ENCODE measurements at places on chromosomes 3 and 15.

- peak; percentile 18 for DNase-seq
Measured at GRCh38 chr3:143263852-143264513, 144.4 kb downstream of the CHST2 start.

GRCh38 chr3:52874160-52874701 is 23.1 kb downstream of the STIMATE start:
- DNase-seq: no peak

DNA sequence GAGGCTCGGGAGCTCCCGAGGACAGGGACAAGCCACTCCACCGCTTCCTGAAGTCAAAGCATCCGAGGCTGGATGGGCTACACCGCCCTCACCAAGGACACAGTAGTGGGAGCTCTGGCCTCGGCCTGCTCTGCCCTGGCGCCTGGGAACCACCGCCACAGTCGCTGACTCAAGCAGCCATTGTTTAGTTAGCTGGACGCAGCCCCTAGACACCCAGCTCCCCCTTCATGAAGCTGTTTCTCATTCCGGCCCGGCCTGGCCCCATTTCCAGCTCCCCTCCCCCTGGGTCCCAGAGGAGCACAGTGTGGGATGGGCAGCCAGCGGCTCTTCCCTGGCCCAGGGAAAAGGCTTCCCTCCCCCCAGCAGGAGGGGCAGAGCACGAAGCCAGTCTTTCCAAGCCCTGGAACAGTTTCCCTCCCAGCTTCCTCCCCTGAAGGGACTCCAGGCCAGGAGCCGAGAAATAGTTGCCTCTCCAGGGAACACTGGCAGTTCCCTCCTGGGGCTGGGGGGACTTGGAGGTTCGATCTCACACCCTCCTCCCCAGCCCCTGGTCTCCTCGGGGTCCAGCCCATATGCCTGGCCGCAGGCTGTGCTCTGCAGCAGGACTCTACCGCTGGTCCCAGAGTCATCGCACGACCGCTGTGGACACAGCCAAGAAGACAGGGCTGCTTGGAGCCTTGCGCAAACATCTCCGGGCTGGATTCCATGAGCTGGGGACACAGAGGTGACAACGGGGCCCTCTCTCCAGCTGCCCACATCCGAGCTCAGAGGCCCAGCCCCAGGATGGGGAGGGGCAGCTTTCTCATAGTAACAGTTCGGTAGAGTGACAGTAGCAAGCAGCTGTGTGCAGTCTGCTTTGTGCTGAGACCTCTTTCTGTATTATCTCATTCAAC is 10.0 kb downstream of the PLXND1 start:
- DNase-seq: no peak

GRCh38 chr3:195042743-195043606 is 228.0 kb downstream of the XXYLT1 start:
- no peak for DNase-seq

DNA sequence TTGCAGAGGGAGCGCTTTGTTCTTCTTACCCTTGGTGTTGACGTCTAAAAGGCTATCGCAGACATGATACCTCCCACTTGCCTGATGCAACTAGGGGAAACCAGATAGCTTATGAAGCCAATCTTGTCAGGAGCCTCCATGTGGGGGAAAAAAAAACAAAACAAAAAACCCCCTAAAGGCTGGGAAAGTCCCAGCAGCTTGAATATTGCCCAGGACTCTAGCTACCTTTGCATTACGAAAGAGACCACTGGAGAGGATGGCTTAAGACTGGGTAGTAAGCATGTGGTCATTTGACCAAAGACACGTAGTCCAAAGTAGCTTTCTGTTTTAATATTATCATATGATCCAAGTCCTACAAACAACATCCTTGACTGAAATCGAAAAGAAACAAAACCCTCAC is 120.7 kb upstream of the WNT5A start:
- DNase-seq: no peak

- no peak for DNase-seq
Measured at GRCh38 chr15:74802862-74803447, 9.7 kb upstream of the LMAN1L start.

- no peak for DNase-seq
Measured at GRCh38 chr3:142664311-142664710, 59.5 kb upstream of the TRPC1 start.

DNA sequence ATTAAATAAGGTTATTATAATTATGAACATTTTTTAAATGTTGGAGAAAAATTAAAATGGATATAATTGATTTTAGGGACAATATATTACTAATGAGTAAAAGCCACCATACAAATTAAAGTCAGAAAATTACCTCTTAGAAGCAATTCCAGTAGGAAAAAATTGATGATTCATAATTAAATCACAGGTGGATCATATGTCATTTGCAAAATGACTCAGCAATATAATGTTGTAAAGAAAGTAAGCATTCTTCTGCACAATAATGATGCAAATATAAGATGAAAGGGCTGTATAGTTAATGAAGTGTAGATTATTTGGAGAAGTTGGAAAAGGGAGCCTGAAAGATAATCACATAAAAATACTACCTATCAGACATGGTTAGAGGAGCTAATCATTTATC is 25.8 kb downstream of the ZPLD1 start:
- DNase-seq: no peak

DNA sequence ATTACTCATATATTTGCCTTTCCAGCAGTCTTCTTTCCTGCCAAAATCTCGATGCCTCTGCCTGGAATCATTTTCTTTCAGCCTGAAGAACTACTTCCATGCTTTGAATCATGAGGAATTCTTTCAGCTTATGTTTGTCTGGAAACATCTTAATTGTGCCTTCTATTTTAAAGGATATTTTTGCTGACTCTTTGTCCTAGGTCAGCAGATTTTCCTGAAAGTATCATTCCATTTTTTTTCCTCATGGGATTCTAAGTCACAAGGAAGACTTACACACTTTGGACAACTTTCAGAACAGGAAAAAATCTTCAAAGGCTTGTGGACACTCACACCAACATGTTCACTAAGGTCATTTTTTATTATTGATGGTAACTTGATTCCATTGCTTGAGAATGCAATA is 10.1 kb downstream of the PRR23E start:
- DNase-seq: no peak

DNA sequence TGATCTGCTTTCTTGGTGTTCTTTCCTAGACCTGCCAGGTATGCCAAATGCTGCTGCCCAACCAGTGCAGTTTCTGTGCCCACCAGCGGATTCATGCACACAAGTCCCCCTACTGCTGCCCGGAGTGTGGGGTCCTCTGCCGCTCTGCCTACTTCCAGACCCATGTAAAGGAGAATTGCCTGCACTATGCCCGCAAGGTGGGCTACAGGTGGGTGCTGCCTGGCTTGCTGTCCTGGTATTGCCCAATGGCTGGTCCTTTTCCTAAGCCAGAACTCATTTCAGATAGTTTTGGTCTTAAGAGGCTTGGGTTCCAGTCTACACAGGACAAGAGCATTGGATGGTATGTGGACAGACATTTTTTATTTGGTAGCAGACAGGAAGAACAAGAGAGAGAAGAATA is 26.5 kb upstream of the ALPK3 start:
- no peak for DNase-seq

DNA sequence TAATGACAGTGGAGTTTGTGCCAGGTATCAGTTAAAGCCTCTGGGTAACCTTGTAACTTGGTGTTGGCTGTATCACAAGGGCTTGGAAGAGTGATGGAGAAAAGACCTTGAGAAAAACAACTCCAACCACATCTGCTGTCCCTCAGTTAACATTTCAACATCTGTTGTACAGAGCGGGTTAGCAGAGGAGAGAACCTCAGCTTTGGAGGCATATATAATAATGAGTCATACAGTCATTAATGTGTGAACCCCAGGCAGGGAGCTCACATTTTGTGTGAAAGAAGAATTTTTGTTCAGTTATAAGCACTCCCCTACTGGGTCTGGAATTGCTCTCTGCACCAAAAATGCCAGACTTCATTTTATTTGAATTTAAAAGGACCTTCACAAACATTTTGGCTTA is 439.5 kb downstream of the PDCD6IP start:
- no peak for DNase-seq

DNA sequence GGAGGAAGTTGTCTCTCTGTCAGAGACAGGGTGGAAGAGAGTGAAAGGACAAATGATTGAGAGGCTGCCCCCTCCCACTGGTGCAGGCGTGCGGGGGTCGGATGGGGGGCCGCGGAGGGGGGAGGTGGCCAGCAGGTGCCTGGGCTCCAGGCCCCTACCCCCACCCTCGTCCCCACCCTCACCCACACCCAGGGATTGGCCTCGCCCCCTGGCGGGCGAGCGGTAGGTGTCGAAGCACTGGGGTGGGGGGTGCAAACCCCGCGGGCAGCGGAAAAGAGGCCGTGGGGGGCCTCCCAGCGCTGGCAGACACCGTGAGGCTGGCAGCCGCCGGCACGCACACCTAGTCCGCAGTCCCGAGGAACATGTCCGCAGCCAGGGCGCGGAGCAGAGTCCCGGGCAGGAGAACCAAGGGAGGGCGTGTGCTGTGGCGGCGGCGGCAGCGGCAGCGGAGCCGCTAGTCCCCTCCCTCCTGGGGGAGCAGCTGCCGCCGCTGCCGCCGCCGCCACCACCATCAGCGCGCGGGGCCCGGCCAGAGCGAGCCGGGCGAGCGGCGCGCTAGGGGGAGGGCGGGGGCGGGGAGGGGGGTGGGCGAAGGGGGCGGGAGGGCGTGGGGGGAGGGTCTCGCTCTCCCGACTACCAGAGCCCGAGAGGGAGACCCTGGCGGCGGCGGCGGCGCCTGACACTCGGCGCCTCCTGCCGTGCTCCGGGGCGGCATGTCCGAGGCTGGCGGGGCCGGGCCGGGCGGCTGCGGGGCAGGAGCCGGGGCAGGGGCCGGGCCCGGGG is at the start of gene KAT2B:
TSS of gene KAT2B (plus strand) at position 682 of the 783 bp plus-strand sequence. CDS start at position 714, 32 bp downstream.
- peak; percentile 66 for DNase-seq

DNA sequence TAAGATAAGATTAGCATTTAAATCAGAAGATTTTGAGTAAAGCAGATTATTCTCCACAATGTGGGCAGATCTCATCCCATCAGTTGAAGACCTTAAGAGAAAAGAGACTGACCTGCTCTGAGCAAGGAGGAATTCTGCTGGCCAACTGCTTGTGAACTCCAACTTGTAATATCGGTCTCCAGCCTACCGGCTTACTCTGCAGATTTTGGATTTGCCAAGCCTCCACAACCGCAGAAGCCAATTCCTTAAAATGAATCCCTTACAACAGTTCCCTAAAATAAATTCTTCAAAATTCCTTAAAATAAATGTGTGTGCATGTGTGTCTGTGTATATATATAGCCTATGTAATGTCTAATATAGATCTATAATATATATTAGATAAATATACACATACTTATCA is 107.4 kb upstream of the KLF13 start:
- DNase-seq: no peak

- no peak for DNase-seq
Measured at GRCh38 chr3:29901097-29901496, 620.2 kb downstream of the RBMS3 start.

DNA sequence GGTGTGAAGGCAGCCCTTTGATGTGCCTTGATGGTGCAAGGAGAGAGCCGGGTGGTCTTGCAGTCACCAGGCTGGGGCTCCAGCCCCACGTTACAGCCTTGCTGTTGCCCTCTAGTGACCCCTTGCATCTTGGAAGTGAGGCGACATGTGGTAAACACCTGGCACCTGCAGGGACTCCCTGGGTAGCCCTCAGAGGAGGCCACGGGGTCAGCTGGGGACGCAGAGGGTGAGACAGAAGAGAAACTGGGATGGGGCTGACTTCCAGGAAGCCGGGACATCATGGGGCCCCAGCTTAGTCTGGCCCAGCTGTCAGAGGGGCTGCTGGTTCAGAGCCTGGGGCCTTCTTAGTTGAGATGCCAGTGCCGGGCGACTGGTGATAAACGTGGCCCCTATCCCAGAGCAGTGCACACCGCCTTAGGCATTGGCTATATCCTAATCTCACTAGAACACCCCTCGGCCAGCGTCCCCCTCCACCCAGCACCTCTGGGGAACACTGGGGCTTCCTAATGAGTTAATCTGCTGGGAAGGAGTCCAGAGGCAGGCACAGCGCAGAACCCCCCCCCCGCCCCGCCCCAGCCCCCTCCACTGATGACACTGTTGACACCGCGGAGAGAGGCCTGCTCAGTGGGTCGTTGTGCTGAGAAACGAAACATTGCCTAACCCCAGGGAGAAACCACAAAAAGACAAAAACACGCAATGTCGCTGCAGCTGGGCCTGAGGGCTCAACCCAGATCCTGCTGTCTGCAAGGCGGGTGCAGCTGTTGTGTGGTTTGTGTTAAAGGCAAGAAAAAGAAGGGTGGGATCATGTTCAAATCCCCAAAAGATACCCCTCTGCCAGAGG is 60.5 kb upstream of the KLF13 start:
- peak; percentile 54 for DNase-seq

GRCh38 chr3:187623285-187623814 is 46.8 kb downstream of the SST start:
- DNase-seq: no peak

GRCh38 chr3:140469491-140469890 is 208.4 kb upstream of the TRIM42 start:
- no peak for DNase-seq

GRCh38 chr15:55700876-55701275 is 42.1 kb downstream of the PRTG start:
- no peak for DNase-seq

GRCh38 chr3:194099215-194099614 is 36.7 kb upstream of the HES1 start:
- DNase-seq: no peak

DNA sequence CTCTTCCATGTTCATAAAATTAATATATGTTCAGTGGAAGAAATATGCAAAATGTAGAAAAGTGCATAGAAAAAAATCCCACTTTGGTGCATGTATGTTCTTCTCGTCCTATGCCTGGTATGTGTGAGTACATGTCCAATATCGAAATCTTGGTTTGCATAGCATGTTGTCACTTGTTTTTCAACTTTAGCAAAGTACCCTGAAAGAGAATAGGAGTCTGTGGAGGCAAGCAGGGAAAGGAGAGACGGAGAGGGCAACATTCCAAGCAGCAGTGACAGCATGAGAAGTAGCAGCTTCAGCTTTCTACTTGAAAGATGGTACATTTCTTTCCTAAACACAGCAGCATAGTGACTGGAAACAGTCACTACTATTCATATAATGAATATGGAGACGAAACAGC is 56.8 kb upstream of the CACNA2D3 start:
- DNase-seq: no peak

GRCh38 chr3:128782282-128783146 is 56.5 kb downstream of the RAB7A start:
- no peak for DNase-seq

DNA sequence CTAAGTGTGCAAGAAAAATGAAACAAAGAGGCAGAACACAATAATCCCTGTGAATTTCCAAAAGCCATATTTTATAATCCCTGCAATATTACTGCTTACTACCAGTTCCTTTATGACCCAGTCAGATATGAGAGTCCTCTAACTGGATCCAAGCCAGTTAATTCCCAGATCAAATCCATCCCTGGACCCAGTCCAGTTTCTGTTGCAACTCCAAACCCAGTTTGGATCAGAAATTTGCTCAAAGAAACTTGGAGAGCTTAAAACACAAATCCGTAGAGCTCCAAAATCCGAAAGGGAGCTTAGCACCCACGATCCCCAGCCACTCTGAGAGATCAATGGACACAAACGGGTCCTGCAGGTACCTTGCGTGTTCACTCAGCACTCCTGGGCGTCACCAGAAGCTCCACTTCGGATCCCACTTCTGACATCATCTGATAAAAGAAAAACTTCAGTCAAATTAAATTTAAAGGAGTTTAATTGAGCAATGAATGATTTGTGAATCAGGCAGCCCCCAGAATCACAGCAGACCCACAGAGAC is 32.6 kb upstream of the THUMPD3 start:
- no peak for DNase-seq

Measured in GDM1 (cell line).